ENCODE measurements at places on chromosomes 12 and 14.

DNA sequence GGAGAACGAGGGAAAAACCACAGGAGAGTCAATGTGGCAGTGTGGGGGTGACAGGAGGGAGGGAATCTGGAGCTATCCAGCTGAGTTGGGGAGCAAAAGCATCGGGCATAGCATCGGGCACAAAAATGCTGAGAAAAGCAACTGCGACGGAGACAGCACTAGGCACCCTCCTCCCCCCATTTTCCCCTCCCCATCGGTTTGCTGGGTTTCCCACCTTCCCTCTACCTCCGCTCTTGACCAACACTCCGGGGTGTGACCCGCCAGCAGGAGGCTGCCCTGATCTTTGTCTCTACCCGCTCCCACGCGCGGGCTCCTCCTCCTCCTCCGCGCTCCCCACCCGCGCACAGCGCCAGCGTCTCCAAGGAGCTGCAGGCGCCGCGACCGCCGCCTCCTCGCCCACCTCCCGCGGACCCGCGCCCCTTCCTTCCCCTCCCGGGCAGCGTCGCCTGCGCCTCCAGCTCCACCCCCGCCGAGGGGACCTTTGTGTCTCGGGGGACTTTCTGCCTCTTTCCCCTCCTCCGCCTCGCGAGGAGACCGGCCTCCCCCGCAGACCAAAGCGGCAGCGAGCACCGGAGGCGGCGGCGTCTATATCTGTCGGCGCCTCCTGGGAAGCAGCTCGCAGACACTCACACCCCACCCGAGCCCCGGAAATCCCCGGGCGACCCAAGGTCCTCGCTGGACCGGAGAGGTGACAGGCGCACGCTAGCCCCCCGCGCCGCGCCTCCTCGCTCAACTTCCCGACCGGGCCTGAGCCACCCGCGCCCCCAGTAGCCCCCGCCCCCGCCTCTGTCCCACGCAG, 920 bp downstream of the CDK17 start:
- DNase-seq = peak; percentile 38

DNA sequence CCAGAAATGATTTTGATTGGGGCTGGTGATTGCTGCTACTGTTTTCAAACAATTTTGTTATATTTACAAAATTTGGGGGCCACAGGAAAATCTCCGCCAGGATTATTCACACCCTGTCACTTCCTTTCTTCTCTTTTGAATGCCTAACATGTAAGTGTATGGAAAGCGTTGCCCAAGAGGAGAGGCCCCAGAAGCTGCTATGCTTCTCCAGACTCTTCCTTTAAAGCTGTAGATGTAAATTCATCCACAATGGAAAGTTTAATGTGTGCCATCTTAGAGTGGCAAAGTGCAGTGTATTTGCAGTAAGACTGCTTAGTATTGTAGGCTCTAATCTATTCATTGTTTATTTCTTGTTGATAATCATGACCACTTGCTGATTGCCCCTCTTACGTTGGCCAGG, 136.7 kb upstream of the LRIG3 start:
- no peak for DNase-seq

GRCh38 chr12:122097927-122098756, 19.6 kb downstream of the MLXIP start:
- peak; percentile 53 for DNase-seq

GRCh38 chr12:106894774-106895173, 60.9 kb upstream of the TMEM263 start:
- no peak for DNase-seq

DNA sequence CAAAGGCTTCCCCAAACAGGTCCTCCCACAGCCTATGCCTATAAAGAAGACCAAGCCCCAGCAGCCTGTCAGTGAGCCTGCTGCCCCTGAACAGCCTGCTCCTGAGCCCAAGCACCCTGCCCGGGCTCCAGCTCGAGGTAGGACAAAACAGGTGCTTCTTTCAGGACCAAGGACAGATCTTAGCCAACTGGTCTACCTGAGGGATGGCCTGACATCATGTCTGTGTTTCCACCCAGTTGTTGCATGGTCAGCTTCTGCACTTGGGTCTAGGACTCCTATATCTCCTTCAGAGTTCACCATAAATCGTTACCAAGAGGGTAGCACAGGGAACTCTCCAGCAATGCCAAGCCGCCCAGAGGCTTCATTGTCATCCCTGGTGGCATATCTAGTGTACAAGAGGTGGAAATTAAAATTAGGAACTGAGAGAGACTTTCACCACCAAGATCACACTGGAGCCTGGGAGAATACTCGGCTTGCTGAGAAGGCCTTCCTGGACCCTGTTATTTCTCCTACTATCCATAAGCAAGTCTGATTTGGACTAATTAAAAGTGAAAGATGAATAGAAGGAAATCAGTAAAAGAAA, 38.2 kb upstream of the OAS1 start:
- DNase-seq = no peak

GRCh38 chr14:89336338-89336737, 80.7 kb downstream of the FOXN3 start:
- no peak for DNase-seq

- DNase-seq = no peak
Measured at GRCh38 chr12:119245904-119246494, 67.3 kb downstream of the HSPB8 start.

GRCh38 chr14:101889366-101889765, 75.0 kb upstream of the DYNC1H1 start:
- no peak for DNase-seq
